NCI-H226 (cell line): ENCODE measurements at places on chromosomes 11 and 22.
A peak's percentile ranks its signal among the peaks of the same experiment; 100 is the strongest.

- DNase-seq, result no peak
Observed at GRCh38 chr22:46234969-46235368, 15.1 kb downstream of the CDPF1 start.

DNA sequence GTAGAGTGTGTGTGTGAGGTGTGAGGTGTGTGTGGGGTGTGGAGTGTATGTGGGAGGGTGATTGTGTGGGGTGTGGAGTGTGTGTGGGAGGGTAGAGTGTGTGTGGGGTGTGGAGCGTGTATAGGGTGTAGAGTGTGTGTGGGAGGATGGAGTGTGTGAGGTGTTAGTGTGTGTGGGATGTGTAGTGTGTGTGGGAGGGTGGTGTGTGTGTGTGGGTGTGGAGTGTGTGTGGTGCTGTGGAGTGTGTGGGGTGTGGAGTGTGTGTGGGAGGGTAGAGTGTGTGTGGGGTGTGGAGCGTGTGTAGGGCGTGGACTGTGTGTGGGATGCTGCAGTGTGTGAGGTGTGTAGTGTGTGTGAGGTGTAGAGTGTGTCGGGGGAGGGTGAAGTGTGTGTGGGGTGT is 356.1 kb downstream of the CADM1 start:
- no peak for DNase-seq

DNA sequence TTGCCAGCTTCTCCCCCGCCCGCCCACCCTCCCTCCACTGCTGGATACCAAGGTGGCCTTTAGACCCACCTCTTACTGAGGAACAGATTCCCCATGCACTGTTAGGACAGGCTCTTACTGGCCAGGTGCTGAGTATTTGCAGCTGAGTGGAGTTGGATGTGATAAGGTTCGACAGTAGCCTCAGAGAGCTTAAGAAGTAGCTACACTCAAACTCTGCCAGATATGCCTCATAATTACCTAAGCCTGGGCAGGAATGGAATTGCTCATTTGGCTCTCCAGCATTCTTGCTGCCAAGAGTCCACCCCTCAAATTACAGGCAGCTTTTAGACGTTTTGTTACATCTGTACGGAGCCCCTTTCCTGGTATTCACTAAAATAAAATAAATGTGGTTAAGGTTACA is 9.6 kb downstream of the FAM181B start:
- DNase-seq, result no peak

GRCh38 chr11:16528639-16529038 is 172.3 kb upstream of the SOX6 start:
- DNase-seq, result no peak

- DNase-seq, result no peak
Observed at GRCh38 chr22:48314073-48314472, 1513.6 kb downstream of the BRD1 start.

DNA sequence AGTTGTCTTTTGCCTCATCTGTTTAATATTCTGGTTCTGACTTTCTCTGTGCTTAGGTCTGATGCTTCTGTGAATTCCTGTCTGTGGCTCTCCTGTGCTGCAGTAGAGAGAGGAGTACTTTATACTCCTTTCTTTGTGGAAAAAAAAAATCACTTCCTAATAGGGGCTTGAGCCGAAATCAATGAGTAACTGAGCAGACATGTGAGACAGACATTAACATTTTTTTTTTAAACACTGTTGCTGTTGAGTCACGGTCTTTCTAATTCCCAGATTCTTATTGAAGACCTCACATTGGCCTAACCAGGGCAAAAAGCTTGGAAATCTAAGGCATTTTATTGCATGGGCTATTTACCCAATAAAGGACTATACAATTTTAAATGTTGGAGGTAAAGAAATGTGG is 86.1 kb downstream of the GRM5 start:
- no peak for DNase-seq

DNA sequence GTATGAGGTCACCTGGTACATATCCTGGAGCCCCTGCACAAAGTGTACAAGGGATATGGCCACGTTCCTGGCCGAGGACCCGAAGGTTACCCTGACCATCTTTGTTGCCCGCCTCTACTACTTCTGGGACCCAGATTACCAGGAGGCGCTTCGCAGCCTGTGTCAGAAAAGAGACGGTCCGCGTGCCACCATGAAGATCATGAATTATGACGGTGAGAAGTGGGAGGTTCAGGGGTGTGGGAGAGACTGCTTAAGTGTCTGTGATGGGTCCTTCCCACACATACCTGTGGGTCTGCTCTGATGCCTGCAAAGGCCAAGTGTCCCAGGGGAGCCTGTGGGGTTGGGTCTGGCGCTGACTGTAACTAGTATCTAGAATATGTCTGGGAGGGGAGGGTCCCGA is 3.9 kb downstream of the APOBEC3G start:
- DNase-seq, result no peak

DNA sequence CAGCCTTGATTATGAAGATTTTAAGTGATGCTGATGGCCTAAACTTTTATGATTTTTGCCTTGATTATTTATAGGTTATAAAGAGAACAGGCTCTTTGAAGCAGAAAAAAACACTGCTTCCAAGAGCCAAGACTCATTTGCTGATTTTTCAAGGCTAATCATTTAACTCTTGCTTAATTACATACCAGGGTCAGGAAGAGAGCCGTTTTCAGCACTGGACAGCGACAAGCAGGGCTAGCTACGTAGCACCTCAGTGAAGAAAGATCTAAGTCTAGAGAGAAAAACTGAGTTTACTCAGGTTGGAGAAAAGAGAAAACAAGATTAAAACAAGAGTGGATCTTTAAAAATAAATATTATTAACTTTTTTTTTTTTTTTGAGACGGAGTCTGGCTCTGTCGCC is 615.4 kb upstream of the B3GAT1 start:
- DNase-seq, result no peak

- no peak for DNase-seq
Observed at GRCh38 chr22:24214467-24215285, 30.2 kb downstream of the GGT5 start.

DNA sequence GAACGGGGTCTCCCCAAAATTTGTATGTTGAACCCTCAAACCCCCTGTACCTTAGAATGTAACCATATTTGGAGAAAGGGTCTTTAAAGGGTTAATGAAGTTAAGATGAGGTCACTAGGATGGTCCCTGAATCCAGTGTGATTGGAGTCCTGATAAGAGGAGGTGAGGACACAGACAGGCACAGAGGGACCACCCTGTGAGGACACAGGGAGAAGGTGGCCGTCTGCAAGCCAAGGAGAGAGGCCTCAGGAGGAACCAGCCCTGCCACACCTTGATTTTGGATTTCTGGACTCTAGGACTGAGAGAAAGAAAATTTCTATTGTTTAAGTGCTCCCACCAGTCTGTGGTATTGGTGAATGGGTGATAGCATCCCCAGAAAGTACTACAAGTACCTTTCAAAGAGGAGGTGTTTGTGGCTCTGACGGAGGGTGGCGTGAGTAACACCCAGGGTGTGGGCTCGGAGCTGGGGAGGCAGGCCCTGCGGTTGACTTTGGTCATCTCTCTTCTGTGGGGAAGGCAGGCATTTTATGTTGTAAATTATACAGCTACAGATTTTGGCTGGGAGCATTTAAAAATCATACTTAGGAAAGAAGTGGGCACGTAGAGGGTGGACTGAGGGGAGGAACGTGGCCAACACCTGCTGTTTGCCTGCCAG is 13.8 kb downstream of the MRGPRF start:
- no peak for DNase-seq

DNA sequence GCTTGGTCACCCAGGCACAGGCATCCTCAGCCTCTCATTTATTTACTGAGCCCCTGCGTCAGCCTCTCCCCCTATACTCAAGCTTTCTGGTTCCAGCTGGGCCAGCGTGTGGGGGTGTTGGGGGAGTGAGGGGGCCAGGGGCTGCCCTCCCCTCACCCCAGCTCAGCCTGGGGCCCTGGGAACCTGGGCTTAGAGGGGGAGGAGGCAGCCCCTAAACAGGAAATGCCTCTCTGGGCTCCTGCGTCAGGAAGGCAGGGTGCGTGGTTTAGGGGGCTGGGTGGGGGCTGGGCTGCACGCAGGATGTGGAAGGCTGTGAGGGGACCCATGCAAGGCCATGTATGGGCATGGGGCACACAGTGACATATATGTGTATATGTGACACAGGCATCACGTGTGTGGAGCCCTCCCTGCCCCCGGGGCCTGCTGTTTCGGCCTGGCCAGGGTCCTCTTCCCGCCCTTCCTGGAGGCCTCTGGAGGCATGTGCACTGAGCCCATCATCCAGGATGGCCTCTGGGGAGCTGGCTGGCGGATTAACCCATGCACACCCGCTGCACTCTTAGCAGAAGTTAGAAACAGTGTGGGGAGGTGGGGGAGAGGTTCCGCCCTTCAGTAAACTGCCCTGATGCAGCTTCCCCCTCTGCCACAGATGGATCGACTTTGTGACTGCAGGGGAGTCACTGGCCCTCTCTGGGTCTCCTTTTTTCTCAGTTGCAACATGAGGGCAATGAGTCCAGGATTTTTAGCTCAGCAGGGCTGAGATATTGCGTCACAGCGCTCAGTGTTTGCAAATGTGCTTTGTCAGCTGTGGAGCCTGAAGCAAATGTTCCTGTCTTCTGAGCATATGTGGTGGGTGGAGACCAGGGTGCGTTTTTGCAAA is 1.1 kb upstream of the CD248 start:
- peak; percentile 69 for DNase-seq

- no peak for DNase-seq
Observed at GRCh38 chr11:14914536-14914935, 22.5 kb upstream of the CYP2R1 start.

DNA sequence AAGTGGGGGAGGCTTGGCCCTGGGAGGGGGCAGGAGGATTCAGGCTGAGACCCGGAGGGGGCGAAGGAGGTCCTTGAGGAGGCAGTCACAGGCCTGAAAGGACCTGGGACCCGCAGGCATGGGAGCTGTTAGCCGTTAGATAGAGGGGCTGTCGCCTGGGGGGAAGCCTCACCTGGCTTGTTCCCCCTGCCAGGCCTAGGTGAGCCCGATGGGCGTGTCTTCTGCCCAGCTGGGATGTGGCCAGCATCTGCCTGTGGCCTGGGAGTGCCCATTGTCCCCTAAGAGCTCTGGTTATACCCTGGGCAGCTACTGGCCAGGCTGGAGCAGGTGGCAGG is 1.8 kb upstream of the DUSP8 start:
- DNase-seq, result no peak

GRCh38 chr11:75400146-75400865 is 988 bp downstream of the RPS3 start:
- no peak for DNase-seq

DNA sequence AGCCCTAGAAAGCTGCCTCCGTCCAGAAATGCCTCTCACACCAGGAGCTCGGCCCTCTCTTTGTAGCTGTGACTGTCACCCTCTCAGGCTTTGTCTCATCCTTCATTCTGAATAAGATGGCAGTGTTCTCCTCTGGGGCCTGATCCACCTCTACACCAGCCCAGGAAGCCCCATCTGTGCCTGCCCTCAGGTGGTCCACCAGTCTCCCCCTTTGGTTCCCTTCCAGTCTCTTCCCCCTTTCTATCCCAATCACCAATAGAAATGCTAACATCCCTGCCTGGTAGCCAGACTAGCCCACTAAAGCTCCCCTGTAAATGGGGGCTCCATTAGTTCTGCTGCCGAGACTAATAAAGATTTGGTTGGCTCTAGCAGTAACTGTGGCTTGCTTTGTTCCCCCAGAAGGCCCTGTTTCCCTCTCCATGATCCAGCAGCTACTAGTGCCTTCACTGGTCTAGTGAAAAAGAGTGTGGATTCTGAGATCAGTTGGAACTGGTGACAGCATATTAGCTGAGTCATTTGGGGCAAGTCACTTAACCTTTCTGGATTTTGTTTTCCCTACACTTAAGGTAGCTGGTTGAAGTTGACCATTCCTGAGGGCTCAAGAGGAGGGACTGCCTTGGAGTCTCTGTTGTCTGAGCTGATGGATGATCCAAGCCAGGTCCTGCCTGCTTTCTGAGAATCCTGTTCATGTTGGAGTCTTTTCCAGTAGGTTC is 16.2 kb downstream of the PLEKHB1 start:
- DNase-seq, result no peak

- DNase-seq, result no peak
Observed at GRCh38 chr11:64207256-64208085, 950 bp downstream of the FERMT3 start.

- no peak for DNase-seq
Observed at GRCh38 chr11:1691878-1692707, 4.9 kb upstream of the KRTAP5-6 start.

DNA sequence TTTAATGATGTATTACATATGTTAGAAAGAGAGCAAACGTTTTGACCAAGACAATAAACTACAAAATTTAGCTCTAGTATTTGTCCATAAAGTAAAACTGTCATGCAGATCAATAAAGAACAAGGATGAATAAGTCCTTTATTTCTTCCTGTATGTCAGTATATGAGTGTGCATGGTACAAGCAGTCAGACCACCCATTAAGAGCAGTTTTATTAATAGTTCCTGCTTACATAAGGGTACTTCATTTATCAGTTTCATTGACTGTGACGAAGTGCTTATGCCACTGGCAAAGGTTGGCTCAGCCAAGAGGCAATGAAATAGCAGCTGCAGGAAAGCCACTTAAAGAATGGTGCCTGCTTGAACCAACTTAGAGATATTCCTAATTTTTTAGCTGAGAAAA is 913.0 kb upstream of the CNTN5 start:
- no peak for DNase-seq

- DNase-seq, result no peak
Observed at GRCh38 chr11:110207123-110207522, 89.3 kb downstream of the RDX start.

- no peak for DNase-seq
Observed at GRCh38 chr11:33657757-33658156, 42.9 kb downstream of the C11orf91 start.

DNA sequence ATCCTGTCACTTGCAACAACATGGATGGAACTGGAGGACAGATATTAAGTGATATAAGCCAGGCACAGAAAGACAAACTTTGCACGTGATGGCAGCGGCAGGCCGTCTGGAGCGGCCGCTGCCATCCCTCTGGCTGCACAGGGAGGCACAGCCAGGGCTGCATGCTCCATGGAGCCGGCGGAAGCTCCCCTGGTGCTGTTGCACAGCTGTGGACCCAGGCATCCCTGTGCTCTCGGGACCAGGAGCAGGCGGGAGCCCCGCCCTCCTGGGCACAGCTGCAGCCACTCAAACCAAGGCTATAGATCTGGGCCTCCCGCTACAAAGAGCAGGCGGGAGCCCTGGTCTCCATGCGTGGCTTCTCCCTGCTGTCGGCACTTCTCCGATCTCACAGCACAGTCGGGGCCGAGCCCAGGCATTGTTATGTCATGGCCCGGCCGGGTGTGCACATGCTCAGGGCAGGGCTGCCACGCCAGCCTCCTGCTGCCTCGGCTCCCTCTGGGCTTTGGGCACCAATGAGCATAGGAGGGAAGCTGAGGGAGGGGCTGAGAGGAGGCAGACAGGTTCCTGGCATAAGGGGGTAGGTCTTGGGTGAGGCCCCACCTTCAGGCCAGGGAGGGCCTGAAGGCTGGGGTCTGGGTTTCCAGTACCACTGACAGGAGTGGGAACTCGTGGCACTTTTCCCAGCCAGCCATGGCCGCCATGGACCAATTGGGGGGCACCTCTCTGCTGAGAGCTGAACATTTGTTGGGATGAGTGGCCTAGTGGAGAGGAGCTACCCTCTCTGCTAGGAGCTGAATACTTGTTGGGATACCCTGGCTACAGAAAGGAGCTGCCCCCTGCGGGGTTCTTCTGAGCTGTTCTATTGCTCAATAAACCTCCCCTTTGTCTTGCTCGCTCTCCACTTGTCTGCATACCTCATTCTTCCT is 16.7 kb downstream of the RRP8 start:
- no peak for DNase-seq
